ENCODE measurements at places on chromosomes 4 and X.
A peak's percentile ranks its signal among the peaks of the same experiment; 100 is the strongest.

- H3K4me1 ChIP-seq: no peaks in the 10 kb centered on the region
- H3K27ac ChIP-seq: no peak overlapping the region
- H3K36me3 ChIP-seq: no peaks in the 10 kb centered on the region
- no peak overlapping the region for H3K4me3 ChIP-seq
- DNase-seq: no peak
Observed at GRCh38 chr4:42995343-42995944, 102.9 kb downstream of the GRXCR1 start.

GRCh38 chr4:41882625-41883347 lies 52.4 kb upstream of the TMEM33 start:
- H3K4me1 ChIP-seq: peaks cover 8% of the 10 kb centered on the region
- H3K27ac ChIP-seq: no peak overlapping the region
- H3K4me3 ChIP-seq: peak overlapping the region; percentile 42
- peak; percentile 68 for DNase-seq

GRCh38 chr4:113059449-113060182 lies 10.2 kb downstream of the ANK2 start:
- H3K4me3 ChIP-seq: no peak overlapping the region
- DNase-seq: no peak
- no peaks in the 10 kb centered on the region for H3K27me3 ChIP-seq
- H3K36me3 ChIP-seq: no peaks in the 10 kb centered on the region

GRCh38 chrX:101287402-101287801 lies 3.7 kb downstream of the TAF7L start:
- H3K36me3 ChIP-seq: no peaks in the 10 kb centered on the region
- no peak overlapping the region for H3K4me3 ChIP-seq
- H3K27ac ChIP-seq: no peak overlapping the region
- DNase-seq: no peak
- H3K27me3 ChIP-seq: peaks cover 4% of the 10 kb centered on the region

DNA sequence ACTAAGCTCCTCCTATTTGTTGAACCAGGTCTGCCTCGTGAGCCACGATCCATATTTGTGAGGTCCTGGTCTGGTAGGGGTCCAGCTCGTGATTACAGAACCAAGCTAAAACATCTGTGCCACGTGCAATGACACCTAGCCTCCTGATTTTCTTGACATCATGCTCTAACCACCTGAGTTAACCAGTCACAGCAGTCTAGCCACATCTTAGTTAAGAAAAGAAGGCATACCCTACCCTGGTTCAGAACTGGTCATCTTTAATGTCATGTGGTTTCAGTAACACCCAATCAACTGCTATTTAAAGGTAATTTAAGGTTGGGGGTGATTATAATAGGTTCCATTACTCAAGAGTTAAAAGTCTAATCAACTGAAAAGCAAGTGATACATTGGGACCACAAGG lies 28.4 kb downstream of the ARHGEF6 start:
- no peak overlapping the region for H3K4me3 ChIP-seq
- peaks cover 93% of the 10 kb centered on the region for H3K4me1 ChIP-seq

- no peaks in the 10 kb centered on the region for H3K27me3 ChIP-seq
- DNase-seq: no peak
- H3K4me3 ChIP-seq: no peak overlapping the region
Observed at GRCh38 chr4:80141543-80141942, 55.8 kb upstream of the PRDM8 start.

GRCh38 chrX:131741103-131741581 lies 197.3 kb downstream of the OR13H1 start:
- H3K27me3 ChIP-seq: no peaks in the 10 kb centered on the region
- H3K36me3 ChIP-seq: peaks cover 4% of the 10 kb centered on the region
- H3K4me1 ChIP-seq: no peaks in the 10 kb centered on the region
- no peak overlapping the region for H3K4me3 ChIP-seq

DNA sequence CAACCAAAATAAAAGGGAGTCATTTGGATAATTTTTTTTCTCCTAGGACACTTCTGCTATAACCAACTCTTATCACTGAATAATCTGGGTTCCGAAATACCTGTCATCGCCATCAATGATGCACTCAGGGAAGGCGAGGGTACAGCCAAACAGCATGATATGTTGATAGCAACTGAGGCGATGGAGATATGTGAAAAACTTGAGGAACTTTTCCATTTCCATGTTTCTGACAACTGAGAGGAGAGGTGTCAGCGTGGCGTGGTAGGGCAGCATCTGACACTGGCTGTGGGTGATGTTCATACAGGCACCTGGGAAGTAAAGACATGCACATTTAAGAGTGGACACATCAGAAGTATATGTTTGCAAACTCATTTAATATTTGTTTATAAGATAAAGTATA lies 74.6 kb downstream of the CORIN start:
- no peak overlapping the region for H3K27ac ChIP-seq
- no peaks in the 10 kb centered on the region for H3K27me3 ChIP-seq
- H3K4me1 ChIP-seq: no peaks in the 10 kb centered on the region

GRCh38 chr4:125365731-125366130 lies 51.0 kb downstream of the FAT4 start:
- no peaks in the 10 kb centered on the region for H3K4me1 ChIP-seq
- no peaks in the 10 kb centered on the region for H3K27me3 ChIP-seq
- DNase-seq: no peak
- H3K27ac ChIP-seq: no peak overlapping the region

GRCh38 chr4:177322881-177323280 lies 13.2 kb downstream of the NEIL3 start:
- DNase-seq: no peak
- no peak overlapping the region for H3K27ac ChIP-seq
- no peak overlapping the region for H3K4me3 ChIP-seq
- peaks cover 27% of the 10 kb centered on the region for H3K36me3 ChIP-seq
- H3K27me3 ChIP-seq: no peaks in the 10 kb centered on the region

- H3K4me3 ChIP-seq: no peak overlapping the region
- no peaks in the 10 kb centered on the region for H3K36me3 ChIP-seq
- no peak for DNase-seq
- no peaks in the 10 kb centered on the region for H3K27me3 ChIP-seq
Observed at GRCh38 chr4:83558680-83559079, 22.8 kb downstream of the GPAT3 start.

DNA sequence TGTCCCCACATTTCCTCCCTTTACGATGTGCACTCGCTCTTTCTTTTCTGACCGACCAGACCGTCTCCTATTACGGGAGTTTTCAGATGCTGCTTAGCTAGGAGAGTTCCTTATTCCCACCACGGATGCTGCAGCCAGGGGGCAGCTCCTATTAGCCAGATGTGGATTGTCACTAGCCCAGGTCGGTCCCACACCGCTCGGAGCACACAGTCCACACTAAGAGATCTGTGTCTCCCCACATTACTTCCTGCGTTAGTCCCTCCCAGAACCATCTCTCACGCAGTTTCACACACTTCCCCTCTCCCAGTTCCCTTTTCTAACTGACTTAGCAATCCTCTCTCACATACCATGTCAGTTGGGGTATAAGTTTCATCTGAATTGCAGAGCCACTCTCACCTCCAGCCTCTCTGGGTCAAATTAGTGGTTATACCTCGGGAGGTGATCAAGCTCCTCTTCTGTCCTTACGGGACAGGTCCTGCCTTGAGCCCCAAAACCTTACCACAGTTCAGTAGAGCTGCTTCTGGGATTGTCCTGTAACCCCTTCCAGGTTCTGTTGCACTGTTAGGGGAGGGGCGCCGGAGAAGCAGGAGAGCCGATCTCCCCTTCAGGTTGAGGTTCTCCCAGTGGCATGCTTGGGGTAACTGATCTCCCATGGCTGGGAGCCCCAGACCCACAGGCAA lies 28.2 kb downstream of the SULT1E1 start:
- peak overlapping the region; percentile 70 for H3K4me3 ChIP-seq
- DNase-seq: no peak
- no peaks in the 10 kb centered on the region for H3K27me3 ChIP-seq
- peak overlapping the region; percentile 72 for H3K27ac ChIP-seq
- peaks cover 6% of the 10 kb centered on the region for H3K4me1 ChIP-seq
- H3K36me3 ChIP-seq: no peaks in the 10 kb centered on the region

DNA sequence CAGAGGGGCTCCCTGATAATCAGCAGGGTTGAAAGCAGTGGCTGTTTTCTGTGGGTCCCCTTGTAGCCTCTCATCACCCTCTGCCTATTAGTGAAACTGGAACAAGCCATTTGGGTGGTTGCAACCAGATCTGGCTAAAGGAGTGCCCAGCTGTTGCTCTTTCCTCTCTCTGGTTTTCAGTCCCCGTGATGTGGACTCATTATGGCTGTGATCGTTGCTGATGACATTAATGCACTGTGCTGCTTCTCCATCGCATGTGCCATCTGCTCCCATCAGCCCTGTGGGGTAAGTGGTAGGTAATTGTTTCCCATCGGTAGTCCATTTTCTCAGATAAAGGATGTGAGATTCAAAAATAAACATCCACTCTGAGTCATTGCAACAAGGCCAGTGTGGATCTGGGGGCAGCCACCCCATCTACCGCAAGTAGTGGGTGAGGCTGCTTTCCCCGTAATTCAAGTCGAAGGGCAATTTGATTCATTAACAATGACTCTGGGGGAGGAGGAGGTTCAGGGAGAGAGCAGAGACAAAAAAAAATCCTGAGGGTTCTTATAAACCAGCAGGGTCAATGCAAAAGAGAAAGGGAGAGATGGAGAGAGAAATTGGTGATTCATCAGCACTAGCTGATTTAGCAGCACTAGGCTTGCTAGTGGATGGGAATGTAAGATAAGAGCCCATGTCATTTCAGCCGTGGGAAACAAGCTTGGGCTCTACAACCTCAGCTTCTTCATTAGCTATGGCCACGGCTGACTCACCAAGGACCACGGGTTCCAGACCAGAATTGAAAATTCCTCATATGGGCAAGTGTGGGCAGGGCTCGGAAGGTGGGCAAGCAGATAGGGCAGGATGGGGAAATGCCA lies 357.8 kb downstream of the MID1IP1 start:
- H3K27ac ChIP-seq: peak overlapping the region; percentile 56
- H3K4me1 ChIP-seq: peaks cover 44% of the 10 kb centered on the region
- H3K36me3 ChIP-seq: no peaks in the 10 kb centered on the region
- no peak overlapping the region for H3K4me3 ChIP-seq
- no peak for DNase-seq
- peaks cover 4% of the 10 kb centered on the region for H3K27me3 ChIP-seq

Data from activated naive CD8-positive, alpha-beta T cell treated with anti-CD3 and anti-CD28 coated beads, Interleukin-2, amount 50 U/mL, for 24 hours (primary cell).